Spleen (tissue), 13 donors: ENCODE measurements at places on chromosomes 5 and 9.
A peak's percentile ranks its signal among the peaks of the same experiment; 100 is the strongest.

DNA sequence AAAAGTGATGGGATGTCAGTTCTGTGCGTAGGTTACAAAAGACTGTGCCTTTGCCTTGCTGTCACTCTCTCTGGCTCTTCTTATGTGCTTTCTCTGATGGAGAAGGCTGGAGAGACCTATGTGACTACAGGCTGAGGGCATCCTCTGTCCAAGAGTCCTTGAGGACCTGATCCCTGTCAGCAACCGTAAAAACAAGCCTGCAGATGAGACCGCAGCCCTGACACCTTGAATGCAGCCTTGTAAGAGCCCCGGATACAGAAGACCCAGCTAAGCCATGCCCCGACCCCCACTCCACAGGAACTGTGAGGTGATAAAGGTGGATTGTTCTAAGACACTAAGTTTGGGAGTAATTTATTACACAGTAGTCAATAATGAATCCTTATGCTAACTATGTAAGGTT is 32.6 kb upstream of the FRRS1L start:
- no peak for DNase-seq

DNA sequence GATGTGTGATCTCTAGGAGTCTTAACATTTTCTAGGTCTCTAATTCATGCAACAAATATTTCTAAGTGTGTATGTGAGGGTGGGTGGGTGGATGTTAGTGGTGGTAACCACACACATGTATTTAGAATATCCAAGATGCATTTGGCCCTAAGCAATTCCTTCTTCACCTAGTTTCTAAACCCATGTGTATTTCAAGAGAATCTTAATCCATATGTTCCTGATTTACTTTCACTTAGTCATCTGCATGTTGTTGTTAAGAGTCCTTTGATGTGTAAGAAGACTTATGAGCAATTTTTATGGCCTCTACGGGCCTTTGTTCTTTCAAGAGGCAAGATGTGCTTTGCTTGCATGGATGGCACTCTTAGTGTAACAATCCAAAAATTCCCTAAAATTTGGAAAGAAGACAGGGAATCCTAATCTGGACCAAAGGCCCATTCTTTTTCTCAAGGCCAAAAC is 282.6 kb downstream of the SPATA31D1 start:
- no peak for DNase-seq

- DNase-seq = no peak
Observed at GRCh38 chr5:20604992-20605391, 617.0 kb upstream of the CDH18 start.

DNA sequence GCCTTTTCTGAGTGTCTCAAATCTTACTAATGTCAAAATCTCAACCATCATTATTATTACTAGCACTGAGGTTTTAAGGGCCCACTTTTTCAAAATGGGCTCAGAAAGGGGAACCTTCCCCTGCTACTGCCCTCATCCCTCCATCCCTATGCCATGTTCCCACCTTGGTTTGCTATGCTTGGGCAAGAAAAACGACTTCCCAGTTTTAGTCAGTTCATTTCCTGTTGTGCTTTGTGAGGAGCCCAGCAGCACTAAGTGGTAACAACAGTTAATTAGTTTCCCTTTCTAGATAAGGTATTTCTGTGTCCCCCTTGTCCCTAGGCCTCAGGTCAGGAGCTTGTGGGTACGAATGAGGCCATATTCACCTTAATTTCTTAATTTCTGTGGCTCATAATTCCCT is 595.2 kb downstream of the RAB3C start:
- no peak for DNase-seq

- no peak for DNase-seq
Observed at GRCh38 chr5:14598225-14598624, 16.6 kb downstream of the OTULINL start.

DNA sequence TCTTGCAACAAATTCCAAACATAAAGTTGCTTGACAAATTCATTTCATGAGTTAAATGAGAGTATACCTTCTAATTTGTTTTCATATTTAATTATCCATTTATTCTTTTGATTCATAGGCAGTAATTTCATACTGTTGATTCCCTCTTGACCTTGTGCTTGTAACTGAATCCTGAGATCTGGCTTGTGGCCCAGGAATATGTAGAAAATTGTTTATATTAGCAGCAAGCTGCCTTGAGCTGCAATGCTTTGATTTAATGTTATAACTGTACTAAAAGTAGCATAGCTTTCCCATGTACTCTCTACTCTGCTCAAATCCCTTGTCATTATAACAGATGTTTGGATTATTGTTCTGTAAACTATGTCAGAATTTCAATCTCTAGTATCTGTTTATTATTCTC is 780.7 kb downstream of the NR2F1-AS1 start:
- no peak for DNase-seq

- DNase-seq = no peak
Observed at GRCh38 chr9:120394058-120394669, 185.8 kb downstream of the CDK5RAP2 start.

- no peak for DNase-seq
Observed at GRCh38 chr5:114977979-114978573, 191.6 kb downstream of the TRIM36 start.

- no peak for DNase-seq
Observed at GRCh38 chr5:122405751-122406150, 93.7 kb downstream of the SNCAIP start.

DNA sequence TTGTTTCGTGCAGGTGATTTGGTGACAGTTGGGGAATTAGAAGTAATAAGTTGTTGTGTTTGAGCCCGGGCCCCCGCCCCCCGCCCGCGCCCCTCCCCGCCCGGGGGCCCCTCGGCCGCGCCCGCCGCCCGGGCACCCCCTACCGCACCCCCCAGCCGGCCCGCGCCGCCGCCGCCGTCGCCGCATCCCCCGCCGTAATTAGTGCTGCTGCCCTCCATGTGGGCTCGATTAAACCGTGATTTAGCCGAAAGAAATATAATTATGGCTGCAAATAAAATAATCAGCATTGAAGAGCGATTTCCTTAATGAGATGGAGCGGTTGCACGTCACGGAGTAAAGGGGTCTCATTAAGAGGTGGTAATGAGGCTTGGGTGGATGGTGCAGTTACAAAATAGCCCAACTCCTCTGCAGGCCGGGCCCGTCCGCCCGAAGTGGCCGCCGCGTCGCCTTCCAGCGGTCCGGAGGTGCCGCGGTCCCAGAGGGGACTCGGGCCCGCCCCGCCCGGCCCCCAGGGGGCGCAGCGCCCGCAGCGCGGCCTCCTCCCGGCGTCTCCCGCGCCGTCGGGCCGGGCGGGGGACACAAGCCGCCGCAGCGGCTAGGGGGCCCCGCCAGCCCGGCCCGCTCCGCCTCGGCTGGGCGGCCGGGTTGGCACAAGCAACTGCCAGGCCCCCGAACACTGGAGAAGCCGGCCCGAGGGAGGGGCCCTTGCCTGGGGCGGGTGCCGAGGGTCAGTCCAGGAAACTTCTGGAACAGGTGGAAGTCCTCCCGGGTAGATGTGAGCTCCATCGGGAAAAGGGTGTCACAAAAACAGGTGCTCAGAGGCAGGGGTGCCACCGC is 6.9 kb upstream of the OTP start:
- peak; percentile 87 for DNase-seq

GRCh38 chr5:87109746-87110145 is 157.9 kb upstream of the RASA1 start:
- peak; percentile 42 for DNase-seq

DNA sequence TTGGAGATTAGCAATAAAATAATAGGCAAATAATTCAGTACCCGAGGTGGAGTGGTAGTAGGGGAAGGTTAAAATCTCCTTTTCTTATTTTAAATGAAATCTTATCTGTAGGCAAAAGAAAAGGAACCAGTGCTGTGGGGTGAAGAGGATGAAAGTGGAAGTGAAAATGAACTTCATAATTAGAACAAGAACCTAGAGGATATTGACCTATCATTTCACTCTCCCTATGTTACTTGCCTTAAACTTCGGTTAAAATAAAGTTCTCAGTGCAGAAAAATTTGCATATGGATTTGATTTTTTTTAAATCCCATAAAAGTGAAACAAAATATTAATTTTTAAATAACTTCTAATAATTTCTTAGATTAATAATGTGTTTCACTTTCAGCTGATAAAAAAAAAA is 1094.9 kb upstream of the C9orf72 start:
- no peak for DNase-seq

DNA sequence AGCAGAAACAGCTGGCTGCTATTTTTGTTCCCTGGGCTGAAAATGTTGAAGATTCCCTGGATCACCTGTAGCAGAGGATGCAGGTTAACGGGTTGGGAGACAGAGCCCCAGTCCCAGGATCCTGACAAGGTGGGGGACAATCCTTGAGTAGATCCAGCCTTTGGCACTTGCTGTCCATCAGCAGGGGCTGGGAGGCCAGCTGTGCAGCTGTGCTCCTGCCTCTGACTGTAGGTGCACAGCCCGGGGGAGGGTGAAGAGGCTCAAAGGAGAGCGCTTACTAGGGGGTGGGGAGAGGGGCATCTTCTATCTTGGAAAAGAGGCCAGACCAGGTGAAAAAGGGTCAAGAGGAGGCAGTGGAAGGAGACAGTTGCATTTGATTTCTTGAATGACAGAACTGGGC is 3.5 kb upstream of the DDX41 start:
- peak; percentile 61 for DNase-seq

- peak; percentile 51 for DNase-seq
Observed at GRCh38 chr9:134891713-134892112, 11.1 kb downstream of the FCN2 start.

DNA sequence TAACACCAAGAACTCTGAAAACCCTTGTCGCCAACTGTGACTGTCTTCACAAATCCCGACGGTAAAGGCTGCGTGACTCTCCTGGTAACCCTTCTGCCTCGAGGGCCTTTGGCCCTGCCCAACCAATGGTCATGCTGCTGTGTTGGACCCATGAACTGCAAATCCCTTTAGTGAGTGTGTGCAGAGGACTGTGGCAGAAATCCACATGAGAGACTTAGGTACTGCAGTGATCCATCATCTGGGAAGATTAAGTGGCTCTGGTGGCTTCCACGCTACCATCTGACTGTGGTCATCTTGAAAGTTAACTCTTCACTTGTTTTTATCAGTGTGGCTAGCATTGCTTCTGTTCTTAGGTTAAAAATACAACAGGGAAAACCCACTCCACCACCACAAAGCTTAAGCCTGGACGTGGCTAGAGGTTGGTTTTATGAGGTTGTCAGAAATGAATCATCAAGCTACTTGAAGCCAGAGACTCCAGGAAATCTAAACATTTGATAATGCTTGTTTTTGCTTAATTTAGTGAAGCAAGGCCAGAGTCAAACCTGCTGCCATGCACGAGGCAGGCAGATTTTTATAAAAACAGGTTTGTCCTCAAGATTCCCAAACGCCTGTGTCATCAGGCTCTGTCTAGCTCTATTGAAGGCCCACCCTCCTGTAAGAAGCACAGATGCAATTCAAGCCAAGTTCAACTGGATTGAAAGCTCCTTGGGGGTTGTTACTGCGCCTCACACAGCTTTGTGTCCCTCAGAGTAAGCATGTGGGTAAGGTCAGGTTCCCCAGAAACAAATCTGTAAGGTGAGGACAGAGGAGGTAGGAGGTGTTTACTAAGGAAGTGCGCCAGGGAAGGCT is 52.7 kb upstream of the ERCC6L2 start:
- no peak for DNase-seq

- no peak for DNase-seq
Observed at GRCh38 chr5:87138091-87138805, 129.4 kb upstream of the RASA1 start.

GRCh38 chr5:81156732-81157131 is 76.4 kb upstream of the CKMT2 start:
- no peak for DNase-seq
